Cardiac atrium fibroblast (primary cell): ENCODE measurements at places on chromosomes 7 and 10. TPM values are rescaled to one million over a fixed set of nuclear protein-coding genes. Genes with fewer than 3 reads are reported as not detected.

TMEM120A gene
- total RNA-seq = 14.4 and 17.9 TPM in 2 replicates

NKX1-2 gene
- total RNA-seq = not detected in 2 replicates

PLEKHA1 gene
- total RNA-seq = 18.1 and 19.1 TPM in 2 replicates

GIMAP5 gene
- 1.3 TPM in 1 of 2 replicates, not detected in the other for total RNA-seq

SFMBT2 gene
- total RNA-seq = 2.4 and 2.9 TPM in 2 replicates
